Kidney tubule cell (primary cell): ENCODE measurements at places on chromosomes 4 and X.

GRCh38 chr4:6710282-6710681 lies 617 bp upstream of the MRFAP1L1 start:
- no peak for DNase-seq

DNA sequence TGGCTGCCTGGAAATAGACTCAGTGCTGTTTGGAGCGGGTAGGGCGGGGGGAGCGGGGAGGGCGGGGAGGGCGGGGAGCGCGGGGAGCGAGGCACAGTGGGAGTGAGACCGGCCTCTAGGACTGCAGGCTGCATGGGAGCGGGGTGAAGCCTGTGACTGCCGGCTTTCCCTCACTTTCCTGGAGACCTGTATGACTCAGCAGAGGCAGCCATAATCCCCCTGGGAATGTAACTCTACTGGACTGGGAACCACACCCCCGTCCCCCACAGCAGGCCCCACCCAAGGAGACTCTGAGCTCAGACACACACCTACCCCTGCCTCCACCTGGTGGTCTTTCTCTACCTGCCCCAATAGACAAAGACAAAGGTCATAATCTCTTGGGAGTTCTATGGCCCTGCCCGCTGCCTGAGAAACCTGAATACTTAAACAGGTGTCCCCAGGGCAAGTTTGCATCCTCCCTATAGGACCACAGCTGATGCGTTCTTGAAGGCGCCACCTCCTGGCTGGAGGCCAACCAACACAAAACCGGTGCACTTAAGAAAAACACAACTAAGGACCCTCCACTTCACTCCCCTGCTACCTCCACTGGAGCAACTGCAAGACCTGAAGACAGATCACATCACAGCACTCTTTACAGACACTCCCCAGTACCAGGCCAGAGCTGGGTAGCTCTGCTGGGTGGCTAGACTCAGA lies 18.0 kb downstream of the HDAC8 start:
- no peak for DNase-seq

DNA sequence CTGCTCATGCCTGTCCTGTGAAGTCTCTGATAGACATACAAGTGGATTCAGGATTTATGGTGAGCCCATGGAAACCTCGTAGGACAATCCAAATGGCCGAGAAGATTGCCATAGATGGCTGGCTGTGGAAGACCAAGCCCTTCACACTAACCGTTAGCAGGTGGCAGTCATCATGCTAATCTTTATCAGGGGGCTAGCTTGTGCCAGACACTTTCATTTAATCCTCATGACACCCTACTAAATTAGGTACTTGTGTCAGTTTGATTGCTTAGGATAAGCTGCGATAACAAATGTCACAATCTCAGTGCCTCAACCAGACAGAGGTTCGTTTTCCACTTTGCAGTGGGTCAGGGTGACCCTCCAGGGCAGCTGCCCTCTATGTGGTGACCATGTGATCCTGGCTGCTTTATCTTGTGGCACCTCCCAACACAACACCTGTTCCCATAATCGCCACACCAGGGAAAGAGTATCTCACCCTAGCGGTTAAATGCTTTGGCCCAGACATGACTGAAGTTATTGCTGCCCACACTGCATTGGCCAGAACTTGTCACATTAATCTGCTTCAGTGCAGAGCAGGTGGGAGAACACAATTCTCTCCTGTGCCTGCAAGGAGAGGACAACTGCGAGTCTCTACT lies 60.8 kb downstream of the REPS2 start:
- DNase-seq, result peak; percentile 17

GRCh38 chr4:103934178-103934789 lies 214.5 kb upstream of the TACR3 start:
- peak; percentile 52 for DNase-seq

DNA sequence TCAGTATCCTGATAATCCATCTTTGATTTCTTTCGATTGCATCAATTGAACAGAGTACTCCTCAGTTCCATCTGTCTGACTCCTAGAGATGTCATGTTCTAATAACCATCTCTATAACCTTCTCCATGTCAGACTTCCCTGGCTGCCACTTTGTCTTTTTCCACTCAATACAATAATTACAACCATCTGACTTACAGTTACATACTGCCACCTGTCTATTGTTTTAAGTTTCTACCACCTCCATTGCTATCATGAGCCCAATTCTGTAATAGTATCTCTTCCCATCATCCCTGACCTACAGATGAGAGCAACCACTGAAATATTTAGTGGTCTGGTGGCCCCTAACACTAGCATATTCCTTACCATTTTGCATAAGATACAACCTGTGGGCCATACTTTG lies 439.2 kb upstream of the FAM47C start:
- DNase-seq, result no peak

GRCh38 chr4:52750213-52750612 lies 1.0 kb downstream of the ERVMER34-1 start:
- DNase-seq, result no peak

- no peak for DNase-seq
Measured at GRCh38 chr4:174929346-174929745, 11.2 kb downstream of the ADAM29 start.
